Keratinocyte (primary cell): ENCODE measurements at places on chromosomes 7 and 10.
A peak's percentile ranks its signal among the peaks of the same experiment; 100 is the strongest.

DNA sequence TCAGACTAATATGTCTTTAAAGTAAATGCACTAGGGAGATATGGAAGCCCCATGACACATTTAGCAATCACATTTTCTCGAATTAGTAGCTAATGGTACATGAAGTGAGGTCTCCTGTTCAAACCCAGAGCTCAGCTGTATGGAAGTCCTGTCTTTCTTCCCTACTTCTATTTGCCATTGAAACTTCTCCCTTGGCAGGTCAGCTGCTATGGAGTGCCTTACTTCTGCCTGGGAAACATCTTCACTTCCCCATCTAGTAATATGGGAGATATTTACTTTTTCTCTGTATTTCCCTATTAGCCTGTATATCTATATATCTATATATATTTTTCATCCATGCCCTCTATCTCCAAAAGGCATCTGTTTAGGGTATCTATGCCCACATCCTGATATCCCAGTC is 225.3 kb upstream of the INHBA start:
- no peak for DNase-seq

DNA sequence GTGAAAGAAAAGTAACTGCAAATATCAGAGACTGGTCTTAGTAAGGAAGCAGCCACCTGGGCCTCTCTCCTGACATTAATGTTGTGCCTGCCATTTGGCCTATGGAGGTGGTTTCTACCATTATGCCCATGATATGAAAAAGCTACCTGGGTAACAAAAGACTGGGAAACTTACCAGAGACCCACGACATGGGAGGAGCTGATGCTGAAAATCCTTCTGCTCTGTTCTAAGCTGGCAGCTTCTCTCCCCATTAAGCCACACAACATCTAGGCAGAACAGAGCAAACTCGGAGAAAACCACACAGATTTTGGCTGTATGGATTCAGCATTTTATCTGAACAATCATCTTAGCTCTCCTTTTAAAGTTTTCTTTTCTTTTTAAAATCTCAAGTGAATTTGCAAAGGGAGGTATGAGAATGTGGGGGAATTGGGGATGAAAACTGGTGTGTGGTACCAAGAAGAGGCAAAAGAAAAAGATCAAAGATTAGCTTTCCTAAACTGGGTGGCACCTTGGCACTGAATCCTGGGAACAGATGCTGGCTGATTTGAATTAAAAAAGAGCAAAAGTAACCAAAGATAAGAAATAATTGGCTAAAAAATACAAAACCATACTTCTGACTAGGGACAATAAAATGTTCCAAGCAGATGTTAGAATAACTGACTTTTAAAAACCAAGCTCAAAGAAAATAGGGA is 128.6 kb upstream of the ANKRD1 start:
- DNase-seq: no peak

DNA sequence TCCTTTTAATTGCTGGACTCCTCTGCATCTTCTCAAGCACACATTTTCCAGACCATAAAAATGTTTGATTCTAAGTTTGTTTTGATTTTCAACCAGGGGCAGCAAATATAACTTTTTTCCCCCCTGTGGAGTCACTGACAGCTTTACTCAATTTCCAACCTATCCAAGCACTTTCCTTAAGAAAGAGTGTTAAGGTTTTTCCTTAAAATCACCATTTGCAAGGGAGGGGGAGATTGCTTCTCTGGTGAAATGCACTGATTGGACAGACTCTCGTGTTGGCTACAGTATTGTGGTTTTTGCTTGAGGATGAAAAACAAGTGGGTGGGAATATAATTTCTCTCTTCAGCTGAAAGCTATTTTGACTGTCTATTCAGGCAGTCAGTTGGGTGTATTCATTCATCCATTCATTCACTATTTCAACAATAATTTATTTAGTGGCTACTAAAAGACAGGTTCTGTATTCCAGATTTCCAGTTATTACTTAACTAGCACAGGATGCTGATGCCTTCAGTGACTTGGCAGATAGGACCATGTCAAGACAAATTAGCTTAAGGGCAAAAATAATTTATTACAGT is 146.3 kb downstream of the BAMBI start:
- DNase-seq: no peak

GRCh38 chr7:117143580-117143979 is 179.3 kb downstream of the WNT2 start:
- peak; percentile 17 for DNase-seq

DNA sequence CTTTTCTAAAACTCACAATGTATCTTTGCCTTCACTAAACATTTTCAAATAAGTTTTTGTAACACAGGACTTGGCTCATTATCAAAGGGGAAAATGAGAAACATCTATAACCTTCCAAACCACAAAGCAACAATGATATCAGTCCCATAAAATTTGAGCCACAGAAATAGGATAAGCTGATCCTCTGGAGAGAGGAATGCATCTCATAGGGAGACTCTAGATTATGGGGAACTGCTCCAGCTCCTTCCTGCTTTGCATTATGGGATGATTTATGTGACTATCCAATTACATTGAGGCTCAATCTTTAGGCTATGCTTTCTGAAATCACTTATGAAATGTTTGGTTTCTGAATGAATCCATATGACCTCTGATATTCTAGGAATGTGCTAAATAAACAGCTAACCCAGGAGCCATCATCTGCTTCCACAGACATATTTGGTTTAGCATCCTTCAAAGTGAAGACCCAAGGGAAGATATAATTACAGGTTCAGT is 70.4 kb downstream of the CUBN start:
- no peak for DNase-seq

- DNase-seq: no peak
These were observed 536.1 kb downstream of the LRMDA start for GRCh38 chr10:75967491-75967890.

DNA sequence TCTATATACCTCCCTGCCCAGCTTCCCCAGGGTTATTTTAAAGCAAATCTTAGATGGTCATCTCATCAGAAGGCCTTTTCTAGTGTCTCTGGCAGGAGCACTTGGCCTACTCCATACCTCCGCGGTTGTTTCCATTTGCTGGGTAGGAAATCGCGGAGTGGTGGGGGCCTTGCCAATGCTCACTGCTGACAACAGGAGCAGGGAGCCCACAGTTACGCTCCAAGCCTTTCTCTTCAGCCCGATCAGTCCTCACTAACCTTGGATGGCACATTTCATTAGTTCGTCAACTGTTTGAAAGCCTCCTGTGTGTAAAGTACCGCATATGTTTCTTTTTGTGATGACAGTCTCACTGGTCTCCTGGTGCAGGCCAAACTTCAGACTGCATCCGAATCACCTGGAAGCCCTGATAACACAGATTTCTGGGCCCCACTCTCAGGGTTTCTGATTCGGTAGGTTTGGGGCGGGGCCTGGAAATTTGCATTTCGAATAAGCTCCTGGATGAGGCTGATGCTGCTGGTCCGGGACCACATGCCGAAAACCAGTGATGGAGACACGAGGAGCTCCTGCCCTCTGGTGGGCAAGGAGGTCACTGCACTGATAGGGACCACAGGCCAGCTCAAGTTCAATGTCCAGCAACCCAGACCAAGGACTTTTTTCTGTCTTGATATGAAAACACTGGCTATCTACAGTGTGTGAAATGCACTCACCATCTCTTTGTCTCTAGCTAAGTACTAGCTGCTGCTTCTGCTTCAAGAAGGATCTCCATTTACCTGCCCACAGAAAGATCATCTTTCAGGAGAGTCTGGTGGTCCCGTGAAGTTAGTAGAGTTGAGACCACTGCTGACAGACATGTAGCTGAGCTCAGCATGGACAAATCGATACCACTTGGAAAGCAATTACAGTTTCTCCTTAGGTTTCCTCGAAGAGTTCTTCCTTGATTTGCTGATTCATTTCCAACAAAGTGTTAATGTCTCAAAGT is 14.0 kb downstream of the LRGUK start:
- no peak for DNase-seq

DNA sequence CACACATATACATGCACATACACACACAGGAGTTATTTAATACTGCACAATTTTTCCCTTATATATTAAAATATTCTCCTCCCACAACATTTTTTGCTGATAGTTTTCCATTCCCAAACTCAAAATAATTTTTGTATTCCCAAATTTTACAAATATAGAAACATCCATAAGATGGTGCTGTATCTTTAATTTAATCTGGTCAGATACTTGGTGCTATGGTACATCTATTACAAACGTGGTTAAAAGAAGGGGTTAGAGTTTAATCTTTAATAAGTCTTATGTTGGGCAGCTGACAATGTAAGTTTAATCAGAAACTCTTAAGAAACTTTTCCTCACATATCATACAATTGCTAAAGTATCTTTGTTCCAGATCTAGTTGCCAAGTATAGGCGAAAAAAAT is 10.2 kb upstream of the CADPS2 start:
- DNase-seq: no peak

GRCh38 chr7:83509255-83510021 is 139.5 kb downstream of the SEMA3E start:
- DNase-seq: no peak

DNA sequence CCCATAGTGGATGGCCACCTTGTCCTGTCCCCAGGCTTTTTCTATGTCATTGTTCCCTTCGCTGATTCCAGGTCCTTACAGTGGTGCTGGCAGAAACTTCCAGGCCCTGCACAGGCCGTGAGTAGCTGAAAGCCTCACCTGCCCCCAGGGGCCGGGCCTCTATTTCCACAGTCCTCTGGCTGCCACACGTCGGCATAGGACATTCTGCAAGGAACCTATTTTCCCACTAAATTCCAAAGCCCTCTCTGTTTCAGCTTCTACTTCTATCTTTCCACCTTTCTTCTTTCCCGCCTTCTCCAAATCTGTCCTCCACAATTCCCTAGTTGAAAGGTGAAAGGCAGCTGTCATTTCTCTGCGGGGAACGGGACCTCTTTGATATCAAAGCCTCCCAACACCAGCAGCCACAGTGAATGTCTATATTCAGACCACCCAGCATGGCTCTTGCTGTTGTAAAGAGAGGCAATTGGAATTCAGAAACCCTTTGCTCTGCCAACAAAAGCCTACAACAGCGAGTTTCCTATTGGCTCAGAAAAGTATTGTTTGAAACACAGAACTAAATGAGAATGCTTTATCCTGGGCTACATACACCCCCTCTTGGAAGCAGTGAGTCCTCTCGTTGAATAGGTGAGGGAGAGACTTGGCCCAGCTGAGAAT is 607.7 kb downstream of the GALNT17 start:
- DNase-seq: no peak

DNA sequence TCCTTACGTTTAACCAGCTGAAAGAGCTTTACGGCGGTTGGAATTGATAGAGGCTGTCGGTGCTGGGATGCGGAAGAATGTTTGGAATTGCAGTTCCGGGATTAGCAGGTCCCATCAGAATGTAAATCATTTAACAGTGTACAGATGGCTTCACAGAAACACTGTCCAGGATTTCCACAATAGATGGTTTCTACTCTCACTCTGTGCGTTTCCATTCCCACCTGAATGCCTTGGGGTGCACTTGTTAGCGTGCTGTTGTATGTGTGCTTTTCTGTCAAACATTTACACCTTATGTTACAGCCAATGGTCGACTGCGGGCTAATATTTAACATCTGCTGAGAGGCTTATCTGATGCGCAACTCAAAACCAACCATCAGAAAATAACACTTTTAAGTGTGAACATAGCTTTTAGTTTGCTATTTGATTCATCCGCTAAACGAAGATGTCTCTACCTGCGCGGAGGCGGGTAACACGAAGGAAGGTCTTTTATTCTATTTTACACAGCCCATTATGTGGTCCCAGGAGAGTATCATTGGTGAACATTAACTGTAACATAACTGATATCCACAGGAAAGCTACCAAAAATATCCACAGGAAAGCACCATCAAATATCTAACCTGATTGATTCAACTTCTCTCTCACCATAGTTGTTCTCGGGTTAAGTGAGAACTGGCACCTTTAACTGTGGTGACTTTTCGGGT is 179.0 kb downstream of the PRPF18 start:
- no peak for DNase-seq

DNA sequence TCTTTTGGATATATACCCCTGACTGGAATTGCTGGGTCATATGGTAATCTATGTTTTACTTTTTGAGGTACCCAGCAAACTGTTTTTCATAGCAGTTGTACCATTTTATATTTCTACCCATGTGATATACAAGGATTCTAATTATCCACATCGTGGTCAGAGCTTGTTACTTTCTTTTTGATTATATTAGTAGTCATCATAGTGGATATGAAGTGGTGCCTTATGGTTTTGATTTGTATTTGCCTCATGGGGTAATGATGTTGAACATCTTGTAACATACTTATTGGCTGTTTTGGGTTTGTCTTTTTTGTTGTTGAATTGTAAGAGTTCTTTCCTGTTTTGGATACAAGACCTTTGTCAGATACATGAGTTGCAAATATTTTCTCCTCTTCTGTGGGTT is 51.7 kb downstream of the MAPK8 start:
- DNase-seq: no peak

DNA sequence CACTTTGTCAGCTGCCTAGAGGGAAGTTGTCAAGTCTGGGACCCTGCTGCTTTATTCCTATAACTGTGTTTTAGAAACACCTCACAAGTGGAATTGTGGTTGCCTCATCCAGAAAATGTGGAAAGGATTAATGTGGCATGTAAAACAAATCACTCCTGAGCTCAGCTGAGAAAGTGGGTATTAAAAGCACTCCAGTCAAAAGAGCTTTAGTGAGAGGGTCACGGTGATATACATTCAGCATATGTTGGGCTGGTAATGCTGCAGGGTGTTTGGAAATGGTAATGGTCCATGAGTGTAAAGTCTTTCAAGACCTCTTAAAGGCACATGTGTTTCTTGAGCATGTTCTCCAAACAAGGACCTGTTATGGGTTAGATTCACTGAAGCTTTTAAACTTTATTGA is 318.2 kb upstream of the MEOX2 start:
- DNase-seq: no peak

- DNase-seq: no peak
These were observed 25.7 kb upstream of the LOXL4 start for GRCh38 chr10:98293550-98294269.

DNA sequence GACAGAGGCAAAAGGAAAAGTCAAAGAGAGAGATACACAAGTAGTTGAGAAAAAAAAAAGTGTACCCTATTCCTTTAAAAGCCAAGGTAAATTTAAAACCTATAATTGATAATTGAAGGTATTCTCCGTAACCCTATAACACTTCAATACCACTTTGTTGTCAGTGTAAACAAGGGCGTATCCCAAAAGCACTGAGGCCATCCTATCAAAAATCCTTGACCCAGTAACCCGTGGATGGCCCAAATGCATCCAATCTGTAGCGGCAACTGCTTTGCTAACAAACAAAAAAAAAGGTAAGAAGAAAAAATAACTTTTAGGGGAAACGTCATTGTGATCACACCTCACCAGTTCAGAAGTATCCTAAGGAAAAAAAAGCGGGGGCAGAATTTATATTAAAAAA is 5.1 kb upstream of the NAPEPLD start:
- no peak for DNase-seq
